ENCODE measurements at places on chromosomes 11 and 22.

DNA sequence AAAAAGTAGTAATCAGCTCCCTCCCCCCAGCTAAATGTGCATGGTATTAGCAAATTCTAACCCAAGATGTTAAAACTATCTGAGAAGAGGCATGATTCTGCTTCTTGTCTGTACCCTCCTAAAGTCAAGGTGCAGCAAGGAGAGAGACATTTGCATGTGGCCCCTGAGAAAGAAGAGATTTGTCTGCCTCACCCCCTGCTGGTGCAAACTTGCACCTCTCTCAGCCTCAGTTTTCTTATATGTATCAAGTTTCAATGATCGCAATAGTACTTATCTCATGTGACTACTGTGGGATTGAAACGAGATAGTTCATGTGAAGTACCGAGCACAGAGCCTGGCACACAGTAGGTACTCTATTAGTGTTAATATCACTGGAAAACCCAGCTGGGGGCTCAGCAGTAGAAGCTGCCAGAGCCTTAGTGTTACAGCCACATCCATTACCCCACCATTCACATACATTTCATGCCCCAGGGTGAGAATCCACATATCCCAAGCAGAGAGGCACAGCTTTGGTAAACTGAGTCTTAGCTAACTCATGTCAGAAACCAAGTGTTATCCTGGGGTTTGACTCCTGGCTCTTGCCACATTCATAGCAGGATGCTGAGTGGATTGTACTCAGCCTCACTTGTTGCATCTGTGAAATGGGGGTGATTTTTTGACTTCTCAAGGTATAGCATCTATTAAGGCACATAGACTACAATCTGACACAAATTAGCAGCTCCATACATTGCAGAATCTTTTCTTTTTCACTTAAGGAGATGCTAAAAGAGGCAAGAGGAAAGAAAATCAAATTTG is 24.9 kb downstream of the CD44 start:
- DNase-seq = no peak

GRCh38 chr22:25628494-25628893 is 64.0 kb downstream of the GRK3 start:
- DNase-seq = peak; percentile 28

- DNase-seq = no peak
Observed at GRCh38 chr11:130150790-130151189, 8.8 kb upstream of the ST14 start.

- no peak for DNase-seq
Observed at GRCh38 chr22:21582801-21583740, 15.6 kb downstream of the UBE2L3 start.

DNA sequence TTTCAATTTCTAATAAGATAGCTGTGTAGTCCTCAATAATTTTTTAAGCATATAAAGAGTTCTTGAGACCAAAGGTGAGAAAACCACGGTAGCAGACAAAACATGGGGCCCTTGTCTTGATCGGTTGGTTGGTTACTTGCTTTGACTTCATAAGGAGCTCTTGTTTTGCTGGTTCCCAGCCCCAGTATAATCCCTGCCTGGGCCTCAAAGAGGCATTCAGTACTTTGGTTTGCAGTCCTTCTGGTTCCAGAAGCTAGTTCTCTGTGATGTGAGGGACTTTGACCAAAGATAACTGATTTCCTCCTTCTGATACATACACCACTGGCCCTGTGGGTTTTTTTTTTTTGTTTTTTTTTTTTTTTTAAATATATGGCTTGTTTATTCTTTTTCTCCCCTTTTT is 17.1 kb downstream of the MARK2 start:
- no peak for DNase-seq
